ENCODE measurements at places on chromosomes 4 and X.

GRCh38 chr4:84966382-84967242 is at the start of gene WDFY3:
TSS of gene WDFY3 (minus strand) at chr4:84966690. CDS start at chr4:84860591, 106,099 bp downstream.
- peak; percentile 74 for DNase-seq

GRCh38 chr4:115851918-115852766 is 738.7 kb upstream of the NDST4 start:
- DNase-seq, result peak; percentile 36

- no peak for DNase-seq
These were observed 93.1 kb upstream of the RBPJ start for GRCh38 chr4:26227601-26228229.

GRCh38 chr4:163558539-163559044 is 64.1 kb downstream of the TMA16 start:
- DNase-seq, result no peak

- no peak for DNase-seq
These were observed 170.0 kb downstream of the ARHGAP10 start for GRCh38 chr4:147901916-147902315.

DNA sequence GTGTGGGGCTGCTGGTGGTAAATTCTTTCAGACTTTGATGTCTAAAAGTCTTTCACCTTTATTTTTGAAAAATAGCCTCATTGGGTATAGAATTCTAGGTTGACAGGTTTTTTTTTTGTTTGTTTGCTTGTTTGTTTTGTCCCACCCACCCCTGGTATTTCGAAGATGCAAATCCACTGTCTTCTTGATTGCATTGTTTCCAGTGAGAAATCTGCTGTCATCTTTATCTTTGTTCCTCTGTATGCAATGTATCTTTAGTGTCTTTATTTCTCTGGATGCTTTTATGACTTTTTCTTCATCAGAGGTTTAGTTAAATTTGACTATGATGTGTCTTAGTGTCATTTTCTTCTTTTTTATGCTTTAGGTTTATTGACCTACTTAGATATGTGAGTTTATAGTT is 21.3 kb upstream of the HCCS start:
- DNase-seq, result no peak

GRCh38 chr4:5906191-5906590 is 13.3 kb upstream of the CRMP1 start:
- no peak for DNase-seq

DNA sequence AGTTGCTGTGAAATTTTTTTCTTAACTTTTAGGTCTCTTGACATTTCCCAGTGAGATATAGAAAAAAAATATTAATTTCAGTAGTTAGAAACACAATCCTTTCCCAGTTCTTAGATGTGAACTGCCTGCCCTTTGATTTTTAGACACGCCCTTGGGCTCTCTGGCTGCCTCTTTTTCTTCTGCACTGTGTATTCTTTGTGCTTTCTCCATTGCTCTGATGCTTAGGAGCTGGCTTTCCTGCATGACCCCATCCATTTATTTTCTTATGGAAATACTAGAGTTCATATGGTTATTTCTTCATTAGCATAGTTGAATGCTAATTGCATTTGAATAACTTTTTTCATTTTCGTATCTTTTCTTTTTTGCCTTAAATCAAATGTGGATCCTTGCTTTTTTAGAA is 224.9 kb upstream of the SMIM31 start:
- DNase-seq, result no peak

DNA sequence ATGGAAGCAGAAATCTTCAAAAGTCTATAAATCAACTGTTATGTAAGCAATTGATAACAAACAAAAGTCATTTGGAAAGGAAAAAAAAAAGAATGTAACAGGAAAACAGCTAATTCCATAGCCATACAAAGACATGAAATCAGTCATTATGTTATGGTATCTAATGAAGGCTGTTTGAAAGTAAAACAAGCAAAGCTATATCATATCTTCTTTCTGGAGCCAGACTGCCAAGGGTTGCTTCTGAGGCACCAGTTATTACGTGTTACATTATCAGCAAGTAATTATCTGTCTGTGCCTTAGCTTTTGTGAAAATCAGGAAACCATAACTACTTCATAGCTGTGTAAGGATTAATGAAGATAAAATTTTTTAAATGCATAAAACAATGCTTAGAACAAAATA is 480.2 kb downstream of the FAT4 start:
- no peak for DNase-seq

DNA sequence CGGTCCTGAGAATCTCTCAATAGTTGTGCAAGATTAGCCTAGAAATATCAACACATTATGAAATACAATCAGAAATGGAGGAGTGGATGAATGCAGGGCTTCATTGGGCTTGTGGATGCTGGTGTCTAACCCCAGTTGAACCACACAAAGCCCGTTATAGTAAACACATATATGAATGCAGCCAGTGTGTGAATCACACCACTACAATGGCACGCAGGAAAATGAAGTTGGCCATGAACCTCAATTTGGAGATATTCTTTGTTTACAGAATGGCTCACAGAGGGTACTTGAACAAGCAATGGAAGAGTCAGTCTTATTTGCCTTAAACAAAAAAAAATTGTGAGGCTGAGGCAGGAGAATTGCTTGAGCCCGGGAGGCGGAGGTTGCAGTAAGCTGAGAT is 57.8 kb downstream of the SOD3 start:
- DNase-seq, result no peak

DNA sequence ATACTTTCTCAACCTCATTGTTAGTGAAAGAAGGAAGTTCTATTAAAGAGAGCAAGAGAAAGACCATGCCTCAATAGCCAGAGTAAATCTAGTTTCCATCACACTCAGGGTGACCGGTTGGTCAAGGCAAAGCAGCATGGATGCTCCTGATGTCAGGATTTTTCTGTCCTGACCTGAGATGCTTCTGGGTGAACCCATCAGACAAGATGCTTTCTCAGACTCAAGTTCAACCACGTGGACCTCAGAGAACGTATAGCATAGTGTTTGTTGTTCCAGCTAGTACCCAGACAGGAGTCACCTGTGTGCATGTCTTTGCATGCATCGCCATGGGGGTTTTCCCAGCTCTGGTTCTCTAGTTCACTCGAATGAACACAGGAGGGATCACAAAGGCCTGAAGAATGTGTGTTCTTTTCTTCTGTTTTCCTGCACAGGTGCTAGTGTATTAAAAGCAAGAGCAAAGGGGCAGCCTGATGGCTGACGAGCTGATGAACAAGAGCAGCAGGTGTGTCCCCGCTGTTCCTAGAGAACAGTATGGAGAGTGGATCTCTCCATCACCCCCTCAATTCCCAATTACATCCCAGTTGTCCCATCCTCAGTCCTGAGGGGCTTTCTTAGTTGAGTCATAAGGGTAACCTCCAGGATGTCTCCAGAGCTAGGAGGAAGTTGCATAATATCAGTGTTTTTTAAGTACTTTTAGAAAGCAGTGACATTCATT is 110.5 kb upstream of the ENPP6 start:
- DNase-seq, result no peak

DNA sequence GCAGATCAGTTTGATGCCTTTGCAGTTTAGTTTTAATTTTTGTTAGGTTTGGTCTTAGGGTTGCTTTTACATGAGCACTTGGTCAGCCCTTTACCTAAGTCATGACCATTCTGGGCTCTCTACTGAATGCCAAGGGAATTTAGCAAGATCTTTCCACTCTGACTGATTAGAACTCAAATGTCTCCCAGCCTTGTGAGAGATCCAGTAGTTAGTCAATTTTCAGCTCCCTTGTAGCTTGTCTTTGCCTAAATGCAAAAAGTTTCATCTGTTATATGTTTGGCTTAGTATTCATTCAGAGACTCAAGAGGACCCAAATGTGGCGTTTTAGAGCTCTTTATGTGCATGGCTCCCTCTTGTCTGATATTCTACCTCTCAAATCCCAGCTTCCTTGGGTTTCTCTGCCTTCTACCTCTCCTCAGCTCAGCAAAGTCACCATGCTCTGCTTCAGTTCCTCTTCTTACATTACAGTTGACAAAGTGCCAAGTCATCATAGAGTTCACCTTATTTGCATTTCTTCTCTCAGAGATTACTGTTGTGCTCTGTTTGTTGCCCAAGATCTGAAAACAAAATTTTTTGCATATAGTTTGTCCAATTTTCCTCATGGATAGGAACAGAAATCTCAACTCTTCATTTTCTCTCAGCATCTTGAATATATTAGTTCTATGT is 17.5 kb upstream of the JAKMIP1 start:
- DNase-seq, result no peak

DNA sequence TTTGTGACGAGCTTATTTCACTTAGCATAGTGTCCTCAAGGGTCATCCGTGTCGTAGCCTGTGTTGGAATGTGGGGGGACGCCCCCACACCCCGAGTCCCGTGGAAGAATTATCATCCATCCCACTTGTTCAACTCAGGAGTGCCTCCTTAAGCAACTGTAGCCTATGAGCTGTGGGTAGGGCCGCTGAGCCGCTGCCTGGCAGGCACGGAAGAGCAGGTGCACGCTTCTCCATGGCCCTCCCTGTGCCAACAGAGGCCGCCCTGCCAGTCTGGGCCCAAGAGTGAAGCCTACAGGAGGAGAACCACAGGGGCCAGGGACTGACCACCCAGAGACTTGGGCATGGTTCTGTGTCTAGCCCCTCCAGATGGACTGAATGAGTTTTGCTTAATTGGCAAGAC is 2.3 kb upstream of the RGS12 start:
- no peak for DNase-seq

DNA sequence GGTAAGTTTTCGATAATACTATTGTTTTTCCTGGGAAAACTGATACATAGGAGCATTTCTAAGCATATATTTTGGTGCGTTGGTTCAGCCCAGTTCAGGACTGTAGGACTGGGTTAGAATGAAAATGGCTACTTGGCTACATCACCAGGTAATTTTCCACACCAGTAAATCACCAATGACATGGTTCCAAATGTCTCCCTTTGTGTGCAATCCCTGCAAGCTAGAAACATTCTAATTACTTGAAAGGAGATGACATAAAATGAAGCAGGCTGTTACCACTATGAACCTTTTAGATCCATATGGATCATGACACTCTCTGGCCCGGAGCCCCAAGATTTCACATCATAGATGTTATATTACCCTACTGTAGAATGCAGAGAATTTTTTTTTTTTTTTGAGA is 577.4 kb upstream of the FTHL17 start:
- DNase-seq, result no peak

DNA sequence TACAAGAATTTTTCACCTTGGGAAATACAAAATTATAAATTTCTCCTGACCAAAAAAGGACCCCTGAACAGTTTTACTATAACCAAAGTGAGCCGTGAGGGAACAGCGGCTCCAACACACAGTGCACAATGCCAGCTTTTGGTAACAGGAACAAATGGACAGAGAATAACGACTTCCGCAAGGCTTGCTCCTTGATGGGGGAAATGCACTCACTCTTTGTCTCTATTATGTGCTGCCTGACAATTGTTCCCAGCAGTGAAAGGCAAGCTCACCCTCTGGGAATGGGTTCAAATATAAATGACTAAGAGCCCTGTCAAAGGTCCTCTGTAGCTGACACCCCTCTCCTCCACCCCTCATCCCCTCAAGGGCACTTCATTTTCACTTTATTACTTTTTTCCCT is 325.8 kb upstream of the GALNT7 start:
- no peak for DNase-seq

DNA sequence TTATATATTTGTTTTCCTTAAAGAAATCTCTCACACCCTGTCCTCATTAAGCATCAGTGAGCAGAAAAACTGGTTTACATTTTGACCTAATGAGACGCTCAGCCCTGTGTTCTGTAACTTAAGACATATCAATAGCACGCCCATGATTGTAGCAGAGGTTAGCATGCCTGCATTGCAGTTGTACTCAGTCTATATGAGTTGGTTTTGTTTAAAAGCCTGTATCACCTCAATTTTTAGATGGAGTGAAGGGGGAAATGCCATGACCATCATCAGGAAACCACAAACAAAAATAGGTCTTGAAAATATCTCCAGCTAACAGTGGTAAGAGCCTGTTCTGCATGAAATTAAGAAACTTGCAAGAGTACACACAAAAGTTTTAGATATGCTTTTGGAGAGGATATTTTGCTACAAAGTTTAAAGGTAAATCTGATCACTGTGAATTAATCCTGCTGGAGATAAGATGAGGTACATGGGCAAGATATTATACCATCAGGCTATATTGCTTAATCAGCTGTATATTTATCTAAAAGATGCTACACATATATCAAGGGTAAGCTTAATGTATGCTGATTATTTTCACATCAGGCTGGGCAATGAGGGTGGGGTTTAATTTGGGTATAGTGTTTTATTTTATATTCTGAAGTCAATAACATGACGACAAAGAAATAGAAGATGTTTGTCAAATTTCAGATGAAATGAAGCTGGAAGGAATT is 13.1 kb upstream of the COQ2 start:
- no peak for DNase-seq

GRCh38 chr4:56477192-56477702 is 9.8 kb downstream of the SRP72 start:
- DNase-seq, result no peak

DNA sequence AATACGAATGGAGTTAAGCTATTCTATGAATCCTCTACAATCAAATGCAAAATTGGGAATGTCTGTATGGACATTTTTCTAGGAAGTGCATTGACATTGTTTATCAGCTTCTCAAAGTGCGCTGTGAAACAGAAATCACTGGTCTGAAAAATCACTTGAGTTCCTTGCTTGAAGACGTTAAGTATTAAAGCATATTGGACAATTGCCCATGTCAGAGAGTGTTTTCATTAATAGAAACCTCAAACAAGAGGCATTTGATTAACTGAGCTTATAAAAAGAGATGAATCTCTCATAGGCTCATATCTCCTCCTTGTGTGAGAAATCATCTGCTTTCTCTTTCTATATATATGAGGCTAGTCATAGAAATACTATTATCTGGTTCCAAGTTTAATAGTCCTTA is 692.1 kb upstream of the POU3F4 start:
- DNase-seq, result no peak

DNA sequence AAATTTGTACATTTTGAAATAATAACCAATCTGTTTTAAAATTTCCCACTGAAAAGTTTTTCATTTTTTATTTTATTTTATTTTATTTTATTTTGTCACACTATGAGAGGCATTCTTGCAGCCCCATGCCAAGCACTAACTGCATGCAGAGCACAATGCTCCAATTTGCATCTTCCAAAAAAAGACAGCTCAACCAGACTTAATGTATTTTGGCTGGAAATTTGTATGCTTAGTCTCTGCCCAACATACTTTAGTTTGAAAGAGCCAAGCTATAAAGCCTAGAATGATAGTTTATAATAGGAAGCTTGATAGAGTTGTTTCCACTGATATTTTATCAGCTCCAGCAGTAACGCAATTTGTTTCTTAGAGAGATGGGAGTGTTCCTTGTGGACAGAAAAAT is 235.5 kb downstream of the GALNTL6 start:
- DNase-seq, result no peak

GRCh38 chr4:150482581-150482980 is 99.4 kb upstream of the MAB21L2 start:
- no peak for DNase-seq

- no peak for DNase-seq
These were observed 253.6 kb upstream of the DIPK2B start for GRCh38 chrX:45454290-45454689.

- no peak for DNase-seq
These were observed 34.5 kb downstream of the ACE2 start for GRCh38 chrX:15566244-15566643.

- peak; percentile 29 for DNase-seq
These were observed at the start of gene ZFP92 for GRCh38 chrX:153411255-153411987. TSS of gene ZFP92 (plus strand) at chrX:153411472. CDS start at chrX:153418323, 6,851 bp downstream.

All from AML-193 (cell line).